ENCODE measurements at places on chromosomes 13 and 19.

DNA sequence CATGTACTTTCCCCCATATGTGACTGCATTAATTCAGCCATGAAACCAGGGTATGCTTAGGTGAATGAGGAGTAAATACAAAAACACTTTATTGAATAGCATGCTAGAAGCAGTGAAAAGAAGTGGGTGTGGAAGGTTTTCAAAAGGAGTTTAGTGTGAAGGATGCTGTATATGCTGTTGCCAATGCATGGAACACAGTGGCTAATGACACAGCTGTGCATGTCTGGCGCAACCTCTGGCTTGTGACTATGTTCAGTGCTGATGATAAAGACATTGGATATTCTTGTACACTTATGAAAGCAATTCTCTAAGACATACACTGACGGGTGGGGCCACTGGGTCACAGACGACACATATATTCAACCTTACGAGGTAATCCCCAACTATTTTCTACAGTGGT, 55.2 kb downstream of the SOX21 start:
- DNase-seq, result peak; percentile 31

GRCh38 chr13:83878691-83879430, 3.4 kb downstream of the SLITRK1 start:
- DNase-seq, result no peak

- no peak for DNase-seq
Measured at GRCh38 chr13:20438801-20439200, 86.9 kb downstream of the CRYL1 start.

GRCh38 chr13:41682001-41682400, 224.7 kb downstream of the RGCC start:
- no peak for DNase-seq

DNA sequence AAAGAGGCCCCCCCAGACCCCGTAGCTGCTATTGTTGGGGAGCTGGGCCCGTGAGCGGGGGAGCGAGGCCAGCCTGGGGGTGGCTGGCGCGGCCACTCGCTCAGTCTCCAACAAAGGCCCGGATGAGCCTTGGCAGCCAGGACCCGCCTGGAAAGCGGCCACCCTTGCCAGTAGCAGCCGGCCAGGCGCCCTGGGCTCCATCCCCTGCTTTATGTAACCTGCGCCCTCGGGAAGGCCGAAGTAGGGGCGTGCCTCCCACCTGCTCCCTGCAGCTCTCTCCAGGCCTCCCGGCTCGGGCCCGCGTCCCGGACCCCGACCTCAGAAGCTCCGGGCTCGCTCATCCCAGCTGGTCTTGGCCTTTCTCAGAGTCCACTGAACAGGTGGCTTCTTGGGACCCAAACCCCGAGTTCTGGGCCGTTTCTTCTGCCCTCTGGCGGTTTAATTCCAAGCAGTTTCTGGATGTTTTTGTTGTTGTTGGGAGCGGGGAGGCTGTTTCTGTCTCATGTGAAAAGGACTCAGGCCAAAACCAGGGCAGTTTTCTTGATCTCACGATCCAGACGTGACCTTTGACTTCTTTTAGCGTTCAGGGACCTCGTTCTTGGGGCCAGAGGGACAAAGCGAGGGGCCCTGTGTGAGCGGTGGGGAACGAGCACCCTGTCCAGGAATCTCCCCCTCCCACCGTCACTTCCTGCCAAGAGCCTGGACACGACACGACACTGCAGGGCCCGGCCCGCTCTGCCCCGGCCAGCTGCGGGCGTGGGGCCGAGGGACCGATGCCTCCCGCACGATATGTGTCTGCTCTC, 1.2 kb downstream of the CDC34 start:
- DNase-seq, result peak; percentile 73

GRCh38 chr19:11169896-11170678, 14.5 kb upstream of the SPC24 start:
- DNase-seq, result peak; percentile 71

GRCh38 chr19:12521996-12522395, 29.3 kb downstream of the ZNF564 start:
- DNase-seq, result no peak

DNA sequence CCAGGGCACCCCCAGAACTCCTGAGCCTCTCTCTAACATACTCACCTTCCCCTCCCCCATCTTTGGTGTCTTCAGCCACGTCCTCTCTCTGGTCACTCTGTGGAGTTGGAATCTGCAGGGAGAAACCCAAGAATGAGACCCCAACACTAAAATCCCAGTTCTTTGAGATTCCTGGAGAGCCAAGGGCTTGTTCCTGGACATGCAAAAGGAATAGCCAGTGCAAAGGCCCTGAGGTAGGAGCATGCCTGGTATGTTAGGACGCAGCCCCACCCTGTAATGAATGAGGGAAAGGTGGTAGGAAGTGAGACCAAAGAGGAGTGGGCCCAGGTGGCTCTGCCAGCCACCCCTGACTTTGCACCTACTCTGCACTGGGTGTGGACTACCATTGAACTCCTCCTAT, 2.4 kb upstream of the LPAR2 start:
- DNase-seq, result no peak

DNA sequence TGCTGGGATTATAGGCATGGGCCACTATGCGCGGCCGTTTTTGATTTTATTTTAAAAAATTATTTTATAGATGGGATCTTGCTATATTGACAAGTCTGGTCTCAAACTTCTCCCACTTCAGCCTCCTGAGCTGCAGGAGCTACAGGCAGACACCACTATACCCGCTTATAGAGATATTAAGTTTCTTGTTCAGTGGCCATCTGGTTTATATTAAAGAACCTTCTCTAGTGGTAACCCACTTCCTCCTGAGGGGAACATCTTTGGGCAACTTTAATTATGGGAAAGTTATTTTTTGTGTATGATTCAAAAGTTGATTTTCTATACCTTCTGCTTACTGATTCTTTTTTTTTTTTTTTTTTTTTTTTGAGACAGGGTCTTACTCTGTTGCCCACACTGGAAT, 172.7 kb downstream of the KLF5 start:
- DNase-seq, result no peak

DNA sequence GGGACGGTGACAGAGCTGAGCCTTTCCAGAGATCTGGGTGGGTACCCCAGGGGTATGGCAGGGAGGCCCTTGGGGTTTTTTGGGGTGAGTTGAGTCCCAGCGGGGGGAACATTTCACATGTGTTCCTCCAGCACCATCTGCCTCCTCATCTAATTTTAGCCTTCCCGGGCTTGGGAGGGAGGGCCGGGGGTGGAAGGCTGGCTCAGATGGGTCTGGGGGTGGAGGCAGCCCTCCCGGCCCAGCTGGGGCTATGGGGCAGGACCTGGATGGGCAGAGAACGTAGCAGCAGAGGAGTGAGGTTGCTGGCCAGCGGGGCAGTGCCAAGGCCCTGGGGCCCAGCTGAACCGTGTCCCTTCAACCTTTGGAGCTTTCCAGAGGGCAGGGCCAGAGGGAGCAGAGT, 23.5 kb downstream of the ADGRL1 start:
- no peak for DNase-seq

DNA sequence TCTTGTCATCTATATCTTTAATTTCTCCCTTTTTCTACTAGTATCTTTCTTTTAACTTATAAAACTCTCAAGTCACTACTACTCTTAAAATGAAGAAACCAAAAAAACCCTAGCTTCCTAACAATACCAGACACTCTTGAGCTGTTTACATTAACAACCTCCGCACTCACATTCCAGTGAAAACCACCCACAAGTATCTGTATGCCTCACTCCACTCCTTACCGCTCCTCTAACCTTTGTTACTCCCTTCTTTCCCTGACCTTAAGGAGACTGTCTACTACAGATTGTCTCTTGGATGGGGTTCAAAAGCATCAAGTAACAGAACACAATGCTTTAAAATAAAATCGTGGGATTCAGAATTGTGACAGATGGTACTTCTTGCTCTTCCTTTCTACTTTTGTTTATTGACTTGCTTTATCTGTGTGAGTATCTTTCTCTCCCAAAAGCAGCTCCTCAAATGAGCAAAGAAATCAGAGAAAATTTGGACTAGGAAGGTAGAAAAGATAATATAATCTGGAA, 110.0 kb upstream of the FBXL3 start:
- peak; percentile 71 for DNase-seq

- no peak for DNase-seq
Measured at GRCh38 chr19:9456018-9456689, 20.8 kb upstream of the ZNF266 start.

GRCh38 chr19:31099515-31100205, 249.6 kb downstream of the TSHZ3 start:
- DNase-seq, result no peak

DNA sequence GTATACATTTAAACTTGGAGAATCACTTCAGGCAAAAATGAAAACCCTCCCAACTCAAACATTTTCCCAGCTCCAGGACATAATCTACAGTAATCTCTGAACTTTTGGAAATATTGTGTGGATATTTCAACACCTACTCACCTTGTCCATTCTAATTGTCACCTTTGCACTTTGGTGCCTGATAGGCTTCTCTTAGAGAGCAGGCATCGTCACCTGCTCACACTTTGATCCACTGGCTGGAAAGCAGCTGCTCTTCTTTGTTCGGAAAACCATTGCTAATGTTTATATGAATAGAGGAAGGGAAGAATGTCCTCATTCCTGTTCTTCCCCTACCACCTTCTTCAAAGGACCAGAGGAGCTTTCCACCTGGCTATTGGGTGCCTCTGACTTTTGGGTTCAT, 411.2 kb downstream of the FGF9 start:
- no peak for DNase-seq

DNA sequence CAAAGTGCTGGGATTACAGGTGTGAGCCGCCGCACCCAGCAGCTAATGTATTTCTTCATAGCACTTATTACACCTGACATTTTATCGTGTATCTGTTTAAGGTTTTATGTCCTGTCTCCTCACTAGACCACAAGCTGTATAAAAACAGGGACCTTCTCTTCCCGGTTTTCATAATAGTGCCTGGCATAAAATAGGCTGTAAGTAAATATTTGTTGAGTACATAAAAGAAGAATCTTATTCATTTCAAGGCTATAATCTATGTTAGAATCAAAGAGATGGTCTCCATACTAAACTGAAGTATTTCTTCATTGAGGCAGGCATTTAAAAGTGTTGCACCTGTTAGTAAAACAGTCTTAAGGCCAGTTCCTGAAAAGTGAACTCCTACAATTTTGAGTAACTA, 194.0 kb downstream of the SHISA2 start:
- no peak for DNase-seq

- no peak for DNase-seq
Measured at GRCh38 chr13:98366959-98367358, 189.9 kb upstream of the RNF113B start.
